ENCODE measurements at places on chromosomes 3 and 15.

DNA sequence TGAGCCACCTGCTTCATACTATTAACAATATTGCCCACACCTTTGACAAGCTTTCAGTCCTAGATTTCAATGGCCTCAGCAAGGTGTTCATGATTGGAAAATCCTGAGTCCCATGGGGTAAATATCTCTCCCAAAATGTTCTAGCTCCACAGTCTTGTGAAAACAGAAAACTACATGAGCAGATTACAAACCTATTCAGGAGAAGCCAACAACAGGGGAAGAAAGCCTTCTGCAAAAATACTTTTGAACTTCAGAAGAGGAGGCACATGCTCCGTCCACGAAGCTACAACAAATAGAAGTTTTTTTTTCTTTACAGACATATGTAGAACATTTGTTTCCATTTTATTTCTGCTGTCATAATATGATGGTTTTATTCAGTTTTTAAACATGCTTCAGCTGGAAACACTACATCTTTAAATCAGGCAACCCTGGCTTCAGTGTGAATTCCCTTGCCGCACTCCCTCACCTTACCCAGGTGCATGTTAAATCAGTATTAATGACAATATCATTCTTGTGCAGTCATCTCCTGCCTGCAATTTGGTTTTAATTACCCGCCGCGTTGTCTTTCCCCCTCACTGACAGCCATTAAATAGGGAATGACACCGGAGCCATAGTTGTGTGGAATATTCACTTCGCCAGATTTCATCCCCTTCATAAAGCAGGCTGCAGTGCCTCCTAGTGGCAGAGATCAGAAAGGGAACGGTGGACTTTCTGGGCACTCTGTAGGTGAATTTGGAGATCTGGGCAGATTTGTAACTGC lies 725.5 kb upstream of the ARRDC4 start:
- DNase-seq: no peak

GRCh38 chr3:122415104-122415744 lies 638 bp downstream of the WDR5B start:
- no peak for DNase-seq

- no peak for DNase-seq
Observed at GRCh38 chr3:13299531-13300155, 120.5 kb downstream of the NUP210 start.

GRCh38 chr15:65558336-65558735 lies 28.1 kb downstream of the HACD3 start:
- no peak for DNase-seq

DNA sequence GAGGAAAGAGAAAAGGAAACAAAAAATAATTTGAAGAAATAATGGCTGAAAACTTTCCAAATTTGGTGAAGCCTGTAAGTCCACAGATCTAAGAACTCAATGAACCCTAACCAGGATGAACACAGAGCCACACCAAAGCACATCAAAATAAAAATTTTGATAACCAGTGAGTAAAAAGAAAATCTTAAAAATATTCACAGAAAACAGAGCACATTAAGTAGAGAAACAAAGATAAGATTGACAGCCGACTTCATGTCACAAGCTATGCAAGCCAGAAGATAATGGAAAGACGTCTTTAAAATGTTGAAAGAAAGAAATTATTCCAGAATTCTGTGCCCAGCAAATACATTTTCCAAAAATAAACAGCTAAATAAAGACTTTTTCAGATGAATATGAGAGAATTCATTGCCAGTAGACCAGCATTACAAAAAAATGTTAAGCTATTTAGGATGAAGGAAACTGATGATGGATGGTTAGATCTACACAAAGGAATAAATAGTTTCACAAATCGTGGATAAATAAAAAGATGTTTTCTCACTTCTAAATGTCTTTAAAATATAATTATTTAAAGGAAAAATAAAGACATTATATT lies 140.2 kb upstream of the SKOR1 start:
- no peak for DNase-seq

DNA sequence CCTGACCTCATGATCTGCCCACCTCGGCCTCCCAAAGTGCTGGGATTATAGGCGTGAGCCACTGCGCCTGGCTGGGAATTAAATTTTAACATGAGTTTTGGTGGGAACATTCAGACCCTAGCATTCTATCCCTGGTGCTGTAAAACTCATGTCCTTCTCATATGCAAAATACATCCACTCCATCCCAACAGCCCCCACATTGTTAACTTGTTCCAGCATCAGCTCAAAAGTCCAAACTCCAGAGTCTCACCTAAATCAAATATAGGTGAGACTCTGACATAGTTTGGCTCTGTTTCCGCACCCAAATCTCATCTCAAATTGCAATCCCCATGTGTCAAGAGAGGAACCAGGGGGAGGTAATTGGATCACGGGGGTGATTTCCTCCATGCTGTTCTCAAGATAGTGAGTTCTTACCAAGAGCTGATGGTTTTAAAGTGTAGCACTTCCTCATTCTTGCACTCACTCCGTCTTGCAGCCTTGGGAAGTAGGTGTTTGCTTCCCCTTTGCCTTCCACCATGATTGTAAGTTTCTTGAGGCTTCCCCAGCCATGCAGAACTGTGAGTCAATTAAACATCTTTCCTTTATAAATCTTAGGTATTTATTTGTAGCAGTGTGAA lies 96.2 kb upstream of the PLCL2 start:
- no peak for DNase-seq

GRCh38 chr3:36907911-36908646 lies 36.8 kb downstream of the TRANK1 start:
- peak; percentile 47 for DNase-seq

DNA sequence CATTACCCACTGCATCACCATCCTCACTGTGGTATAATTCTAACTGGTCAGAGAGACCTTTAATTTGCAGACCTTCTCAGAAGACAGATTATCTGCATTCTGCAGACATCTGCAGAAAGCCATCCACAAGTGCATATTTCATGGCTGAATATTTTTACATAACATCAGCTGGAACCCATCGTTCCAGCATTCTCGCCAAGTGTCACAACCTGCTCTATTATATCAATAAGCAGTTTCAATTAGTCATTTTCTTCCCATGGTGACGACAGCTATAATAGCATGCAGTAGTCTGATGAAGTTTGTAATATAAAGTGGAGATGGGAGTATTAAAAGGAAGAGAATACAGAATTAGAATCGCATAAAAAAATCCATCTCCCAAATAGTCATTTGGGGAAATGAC lies 334.7 kb downstream of the FHIT start:
- no peak for DNase-seq

- no peak for DNase-seq
Observed at GRCh38 chr15:40183636-40184463, 23.0 kb downstream of the BUB1B start.

GRCh38 chr3:108051005-108051404 lies 39.8 kb downstream of the CD47 start:
- DNase-seq: no peak

- DNase-seq: no peak
Observed at GRCh38 chr3:127478922-127479321, 111.6 kb downstream of the TPRA1 start.

GRCh38 chr15:29159771-29160455 lies 109.7 kb downstream of the NSMCE3 start:
- DNase-seq: no peak

DNA sequence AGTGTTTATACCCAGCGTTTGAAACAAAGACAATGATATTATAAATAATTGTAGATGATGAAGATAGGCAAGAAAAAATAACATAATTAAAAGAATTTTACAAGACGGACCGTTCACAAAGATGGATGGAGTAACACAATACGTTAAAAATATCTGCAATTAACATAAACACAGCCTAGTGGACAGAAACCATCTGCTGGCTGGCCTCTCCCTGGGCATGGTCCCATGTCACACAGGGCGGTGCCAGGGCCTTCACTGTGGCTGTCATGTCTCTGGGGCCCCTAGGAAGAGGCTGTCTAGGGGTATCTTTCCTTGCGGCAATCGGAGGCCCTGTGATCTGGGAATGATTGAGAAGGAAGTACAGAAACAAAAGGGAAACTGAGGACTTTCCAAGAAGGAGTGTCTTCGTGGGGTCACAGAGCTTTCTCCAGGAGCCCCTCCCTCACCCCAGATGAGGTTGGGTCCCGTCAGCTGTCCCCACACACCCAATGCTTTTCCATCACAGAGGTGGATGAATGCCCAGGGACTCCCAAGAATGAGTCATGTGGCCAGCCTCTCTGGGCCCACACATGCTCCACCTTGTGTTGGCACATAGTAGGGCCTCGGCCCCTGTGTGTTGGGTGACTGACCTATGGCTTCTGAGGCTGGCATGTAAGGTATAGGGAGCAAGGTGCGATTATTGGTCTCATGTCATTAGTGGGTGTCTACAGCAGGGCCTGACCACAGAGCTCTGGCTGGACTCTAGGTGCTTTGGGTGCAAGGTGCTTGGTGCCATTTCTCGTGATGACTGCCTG lies 87.1 kb downstream of the DNAJB8 start:
- no peak for DNase-seq

GRCh38 chr3:115659253-115660220 lies 36.2 kb downstream of the GAP43 start:
- no peak for DNase-seq

- no peak for DNase-seq
Observed at GRCh38 chr3:173976281-173976680, 578.7 kb downstream of the NLGN1 start.

GRCh38 chr3:151009981-151010380 lies 37.5 kb upstream of the CLRN1 start:
- no peak for DNase-seq

DNA sequence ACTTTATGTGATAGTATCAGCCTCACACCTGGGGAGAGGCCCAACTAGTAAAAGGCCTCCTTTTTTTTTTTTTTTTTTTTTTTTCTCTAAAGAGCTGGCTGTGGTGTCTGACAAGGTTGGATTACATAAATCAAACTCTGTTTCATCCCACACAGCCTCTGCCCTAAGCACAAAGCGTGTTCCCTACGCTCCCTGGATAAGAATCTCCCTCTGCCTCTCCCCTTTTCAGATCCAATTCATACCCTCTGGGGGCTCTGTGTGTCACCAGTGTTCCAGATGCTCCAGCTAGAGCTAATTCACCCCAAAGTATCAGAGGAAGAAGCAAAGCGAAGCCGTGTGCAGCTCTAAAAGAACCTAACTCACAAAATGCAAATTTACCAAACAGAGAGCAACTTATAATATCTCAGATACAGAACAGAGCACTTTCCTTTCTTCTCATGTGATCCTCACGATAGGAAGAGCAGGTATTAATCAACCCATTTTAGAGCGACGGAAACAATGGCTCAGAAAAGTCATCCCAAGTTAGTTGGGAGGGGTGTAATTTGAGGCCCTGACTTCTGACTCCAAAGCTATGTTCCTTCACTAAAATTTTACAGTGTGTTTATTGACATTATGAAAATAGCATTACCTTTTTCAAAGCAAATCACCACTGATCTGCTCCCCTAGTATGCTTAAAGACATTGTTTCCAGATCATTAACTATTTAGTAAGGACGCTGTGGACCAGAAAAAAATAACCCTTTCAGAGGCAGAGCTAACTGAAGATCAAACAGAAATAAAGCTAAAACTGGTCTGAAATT lies 12.4 kb downstream of the BMF start:
- no peak for DNase-seq

DNA sequence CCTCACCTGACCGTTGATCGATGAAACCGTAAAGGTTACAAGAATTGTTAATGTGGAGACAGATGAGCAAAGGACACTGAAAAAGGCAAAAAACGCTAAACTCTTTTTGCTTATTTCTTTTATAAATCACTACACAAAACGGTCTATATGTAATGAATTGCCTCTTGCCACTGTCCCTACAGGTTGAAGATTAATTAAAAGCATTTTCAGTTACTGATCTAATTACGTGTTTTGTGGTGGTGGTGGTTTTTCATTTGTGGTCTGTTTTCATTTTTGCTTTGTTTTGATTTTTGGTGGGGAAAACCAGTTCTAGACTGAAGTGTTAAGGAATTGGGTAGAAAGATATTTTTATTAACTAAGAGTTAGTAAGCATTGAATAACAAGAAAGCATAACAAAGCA lies 299.2 kb upstream of the LRRN1 start:
- no peak for DNase-seq

DNA sequence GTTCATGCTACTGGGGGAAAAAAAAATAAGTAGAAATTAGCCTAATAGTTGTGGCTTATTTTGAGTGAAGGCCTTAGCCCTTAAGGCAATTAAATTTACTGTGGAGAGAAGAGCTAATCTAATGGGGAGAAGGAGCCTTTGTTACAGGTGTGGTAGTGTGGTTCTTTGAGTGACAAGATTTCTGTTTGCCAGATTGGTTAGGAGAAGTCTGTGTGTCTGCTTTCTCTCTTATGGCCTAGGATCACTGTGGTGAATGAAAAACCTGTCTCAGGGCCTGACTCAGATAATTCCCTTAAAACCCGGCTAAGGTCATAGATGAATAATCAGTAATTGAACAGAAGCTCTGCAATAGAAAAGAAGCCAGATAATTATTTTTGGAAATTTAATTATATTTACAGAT lies 27.0 kb downstream of the OPA1 start:
- DNase-seq: no peak

DNA sequence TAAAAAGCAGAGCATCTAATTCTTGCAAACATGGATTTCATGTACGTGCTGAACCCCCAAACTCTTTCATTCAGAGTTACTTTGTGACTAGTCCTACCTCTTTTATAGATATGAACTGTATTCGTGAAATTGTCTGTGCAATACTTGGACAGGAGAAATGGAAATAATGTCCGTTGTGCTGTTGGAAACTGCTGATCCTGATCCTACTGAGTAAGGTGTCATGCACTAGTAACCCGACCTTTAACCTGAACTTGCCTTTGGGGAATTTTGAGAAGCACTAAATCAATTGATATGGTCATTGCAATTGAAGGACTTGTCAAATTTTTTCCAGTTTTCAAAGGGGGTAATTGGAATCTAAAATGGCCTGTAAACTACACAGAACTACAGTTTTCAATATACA lies 856.4 kb downstream of the ROBO1 start:
- DNase-seq: no peak

DNA sequence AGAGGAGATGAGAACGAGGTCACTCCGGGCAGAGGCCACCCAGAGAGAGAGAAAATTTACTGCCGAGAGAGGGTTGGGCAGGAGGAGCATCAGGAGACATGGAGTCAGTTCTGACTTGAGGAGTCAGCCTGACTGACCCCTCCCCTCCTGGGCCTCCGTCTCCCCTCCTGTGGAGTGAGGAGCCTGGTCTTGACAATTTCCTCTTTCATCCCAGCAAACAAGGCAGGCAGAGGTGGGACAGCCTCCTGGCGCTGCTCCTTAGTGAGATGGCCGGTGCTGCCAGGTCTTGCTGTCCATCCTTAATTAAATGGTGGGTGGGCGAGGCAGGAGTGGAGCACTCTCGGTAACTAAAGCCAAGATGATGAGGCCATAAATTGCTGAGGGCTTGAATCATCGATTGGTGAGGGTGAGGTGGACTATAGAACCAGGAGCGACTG lies 60.6 kb downstream of the CYP11A1 start:
- no peak for DNase-seq

DNA sequence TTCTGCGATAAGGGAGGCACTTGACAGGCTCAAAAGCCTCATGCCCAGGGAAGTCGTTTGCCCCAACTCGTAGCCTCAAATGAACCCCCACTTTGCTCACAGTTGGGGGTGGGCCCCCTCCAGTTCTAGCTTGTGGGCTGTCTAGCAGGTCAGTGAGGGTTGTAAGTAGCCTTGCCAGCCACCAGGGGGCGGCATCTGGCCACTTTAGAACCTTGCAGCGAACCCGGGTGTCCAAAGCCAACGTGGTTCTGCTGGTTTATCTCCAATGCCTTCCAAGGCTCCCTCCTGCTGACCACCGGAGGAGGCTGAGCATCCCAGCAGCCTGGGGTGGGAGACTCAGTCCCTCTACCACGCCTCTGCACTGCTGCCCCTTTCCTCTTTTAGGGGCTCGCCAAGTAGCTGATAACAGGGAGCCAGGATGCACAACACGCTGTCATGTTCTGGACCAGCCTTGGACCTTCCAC lies 9.2 kb upstream of the RBSN start:
- DNase-seq: peak; percentile 49

GRCh38 chr15:64857421-64857820 lies 15.7 kb downstream of the PLEKHO2 start:
- DNase-seq: no peak

Data from stimulated activated CD4-positive, alpha-beta T cell treated with anti-CD3 and anti-CD28 coated beads, Interleukin-15, amount 100 ng/mL, for 1 hour (primary cell).